ENCODE measurements at places on chromosomes 11 and 22.
A peak's percentile ranks its signal among the peaks of the same experiment; 100 is the strongest.

GRCh38 chr11:88059326-88059725, 115.9 kb downstream of the RAB38 start:
- H3K4me1 ChIP-seq = no peaks in the 10 kb centered on the region
- H3K27ac ChIP-seq = no peak overlapping the region
- H3K36me3 ChIP-seq = no peaks in the 10 kb centered on the region
- DNase-seq = no peak
- H3K27me3 ChIP-seq = peaks cover 4% of the 10 kb centered on the region
- H3K4me3 ChIP-seq = no peak overlapping the region

DNA sequence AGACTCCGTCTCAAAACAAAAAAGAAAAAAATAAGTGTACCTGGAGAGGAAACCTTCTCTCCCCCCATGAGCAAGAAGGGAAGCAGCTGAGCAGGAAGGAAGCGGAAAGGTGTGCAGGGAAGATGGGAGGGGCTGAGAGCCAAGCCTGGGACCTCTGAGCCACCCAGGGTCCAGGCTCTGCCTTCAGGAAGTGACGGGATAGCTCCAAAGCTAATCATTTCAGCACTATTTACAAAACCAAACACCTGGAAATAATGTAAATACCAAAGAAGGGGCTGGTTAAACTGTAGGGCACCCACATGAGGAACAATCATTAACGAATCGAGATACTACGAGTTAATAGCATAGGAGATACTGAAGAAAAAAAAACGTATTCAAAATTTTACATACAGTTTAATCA, 27.9 kb downstream of the ARRB1 start:
- H3K36me3 ChIP-seq = peaks cover 3% of the 10 kb centered on the region
- no peak for DNase-seq
- H3K4me3 ChIP-seq = no peak overlapping the region

DNA sequence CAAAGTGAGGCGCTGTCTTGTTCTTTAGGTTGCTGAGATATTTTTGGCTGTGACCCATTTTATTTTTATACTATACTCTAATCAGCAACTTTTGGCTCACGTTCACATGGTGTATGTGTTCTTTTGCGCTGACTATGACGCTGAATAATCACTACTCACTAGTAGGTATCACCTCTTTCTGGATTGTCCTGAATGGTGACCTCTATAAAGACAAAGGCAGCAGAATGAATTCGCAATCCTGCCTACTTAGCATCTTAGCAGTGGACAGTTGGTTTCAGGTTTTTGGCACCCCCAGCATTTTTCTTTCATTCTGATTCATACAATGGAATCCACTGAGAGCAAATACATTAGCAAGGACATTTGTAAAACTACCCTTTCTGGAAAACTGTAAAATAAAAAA, 351.3 kb downstream of the JRKL start:
- H3K27me3 ChIP-seq = no peaks in the 10 kb centered on the region
- H3K27ac ChIP-seq = no peak overlapping the region
- DNase-seq = no peak

DNA sequence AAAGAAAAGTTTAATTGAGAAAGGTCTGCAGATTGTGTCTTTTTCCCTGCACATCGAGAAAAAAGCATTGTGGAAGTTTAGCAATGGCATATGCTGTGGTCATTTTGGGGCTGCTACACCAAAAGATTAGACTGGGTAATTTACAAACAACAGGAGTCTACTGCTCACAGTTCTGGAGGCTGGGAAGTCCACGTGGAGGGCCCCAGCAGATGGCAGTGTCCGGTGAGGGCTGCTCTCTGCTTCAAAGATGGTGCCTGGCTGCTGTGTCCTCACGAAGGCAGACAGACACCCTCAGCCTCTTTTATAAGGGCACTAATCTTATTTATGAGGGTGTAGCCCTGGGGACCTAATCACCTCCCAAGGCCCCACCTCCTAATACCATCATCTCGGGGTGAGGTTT, 21.1 kb downstream of the PHF21B start:
- no peak for DNase-seq
- H3K4me1 ChIP-seq = no peaks in the 10 kb centered on the region
- H3K27ac ChIP-seq = no peak overlapping the region
- no peaks in the 10 kb centered on the region for H3K36me3 ChIP-seq
- H3K27me3 ChIP-seq = no peaks in the 10 kb centered on the region
- H3K4me3 ChIP-seq = no peak overlapping the region

GRCh38 chr11:80383655-80384054, 942.8 kb upstream of the TENM4 start:
- no peak overlapping the region for H3K4me3 ChIP-seq
- DNase-seq = no peak
- no peaks in the 10 kb centered on the region for H3K36me3 ChIP-seq
- H3K4me1 ChIP-seq = no peaks in the 10 kb centered on the region
- no peaks in the 10 kb centered on the region for H3K27me3 ChIP-seq

GRCh38 chr11:86118253-86118652, 49.4 kb upstream of the PICALM start:
- no peak overlapping the region for H3K4me3 ChIP-seq
- H3K27ac ChIP-seq = peak overlapping the region; percentile 32
- no peaks in the 10 kb centered on the region for H3K36me3 ChIP-seq
- H3K27me3 ChIP-seq = no peaks in the 10 kb centered on the region
- peaks cover 26% of the 10 kb centered on the region for H3K4me1 ChIP-seq

GRCh38 chr11:117232092-117232878, at the start of gene RNF214:
Gene RNF214, plus strand, starts transcription at chr11:117232671. Its CDS starts 1,602 bp downstream, at chr11:117234273.
- H3K4me3 ChIP-seq = peak within 1 kb of the TSS; percentile 98
- no peaks in the 10 kb centered on the region for H3K27me3 ChIP-seq
- peak within 1 kb of the TSS; percentile 100 for H3K27ac ChIP-seq
- H3K4me1 ChIP-seq = peaks cover 37% of the 10 kb centered on the region
- peak; percentile 77 for DNase-seq

DNA sequence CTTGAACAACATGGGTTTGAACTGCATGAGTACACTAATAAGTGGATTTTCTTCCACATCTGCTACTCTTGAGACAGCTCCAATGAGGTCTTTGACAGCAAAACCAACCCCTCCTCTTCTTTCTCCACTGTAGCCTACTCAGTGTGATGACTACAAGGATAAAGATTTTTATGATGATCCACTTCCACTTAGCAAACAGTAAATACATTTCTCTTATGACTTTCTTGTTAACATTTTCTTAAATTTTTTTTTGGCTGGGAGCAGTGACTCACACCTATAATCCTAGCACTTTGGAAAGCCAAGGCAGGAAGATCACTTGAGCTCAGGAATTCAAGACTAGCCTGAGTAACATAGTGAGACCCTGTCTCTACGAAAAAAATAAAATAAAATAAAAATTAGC, 9.9 kb upstream of the EIF4G2 start:
- H3K4me3 ChIP-seq = no peak overlapping the region
- DNase-seq = no peak
- H3K4me1 ChIP-seq = peaks cover 4% of the 10 kb centered on the region
- no peaks in the 10 kb centered on the region for H3K36me3 ChIP-seq

GRCh38 chr11:117830674-117831351, 6.3 kb upstream of the FXYD2 start:
- H3K4me1 ChIP-seq = peaks cover 17% of the 10 kb centered on the region
- peak overlapping the region; percentile 58 for H3K27ac ChIP-seq
- no peak overlapping the region for H3K4me3 ChIP-seq
- DNase-seq = no peak
- H3K27me3 ChIP-seq = no peaks in the 10 kb centered on the region

DNA sequence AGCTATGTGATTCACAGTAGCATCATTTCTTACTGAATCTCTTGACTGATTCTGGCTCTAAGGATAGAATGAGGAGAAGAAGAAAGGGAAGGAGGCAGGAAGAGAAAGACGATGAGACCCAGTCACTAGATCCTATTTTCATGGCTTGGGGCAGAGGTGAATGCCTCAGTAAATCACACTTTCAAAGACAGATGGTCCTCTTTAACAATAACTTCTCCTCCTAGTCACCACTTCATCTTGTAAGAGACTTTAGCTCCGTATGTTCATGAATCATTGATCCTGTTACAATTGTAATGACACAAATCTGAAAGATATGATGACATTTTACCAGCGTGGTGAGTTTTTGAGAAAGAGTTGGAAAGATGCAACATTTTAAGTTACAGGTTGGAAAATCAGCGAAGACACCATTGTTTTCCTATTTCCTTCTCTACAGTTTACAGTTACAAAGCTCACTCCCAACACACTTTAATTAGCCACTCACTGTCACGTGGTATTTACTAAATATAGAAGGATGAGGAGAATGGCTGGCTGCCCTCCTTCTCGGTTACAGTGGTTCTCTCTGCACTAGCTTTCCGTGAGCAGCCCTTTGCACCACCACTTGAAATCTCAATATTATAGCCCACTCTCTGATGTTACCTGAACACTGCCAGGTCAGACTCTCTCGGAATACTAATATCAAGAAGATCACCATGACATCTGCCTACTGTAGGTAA, 205.8 kb downstream of the CADM1 start:
- H3K27ac ChIP-seq = no peak overlapping the region
- no peak overlapping the region for H3K4me3 ChIP-seq
- no peaks in the 10 kb centered on the region for H3K4me1 ChIP-seq
- no peak for DNase-seq
- H3K27me3 ChIP-seq = peaks cover 17% of the 10 kb centered on the region

GRCh38 chr11:130773244-130773820, 142.9 kb downstream of the SNX19 start:
- no peaks in the 10 kb centered on the region for H3K4me1 ChIP-seq
- H3K36me3 ChIP-seq = no peaks in the 10 kb centered on the region
- H3K4me3 ChIP-seq = no peak overlapping the region
- no peak for DNase-seq
- no peaks in the 10 kb centered on the region for H3K27me3 ChIP-seq
- H3K27ac ChIP-seq = no peak overlapping the region

DNA sequence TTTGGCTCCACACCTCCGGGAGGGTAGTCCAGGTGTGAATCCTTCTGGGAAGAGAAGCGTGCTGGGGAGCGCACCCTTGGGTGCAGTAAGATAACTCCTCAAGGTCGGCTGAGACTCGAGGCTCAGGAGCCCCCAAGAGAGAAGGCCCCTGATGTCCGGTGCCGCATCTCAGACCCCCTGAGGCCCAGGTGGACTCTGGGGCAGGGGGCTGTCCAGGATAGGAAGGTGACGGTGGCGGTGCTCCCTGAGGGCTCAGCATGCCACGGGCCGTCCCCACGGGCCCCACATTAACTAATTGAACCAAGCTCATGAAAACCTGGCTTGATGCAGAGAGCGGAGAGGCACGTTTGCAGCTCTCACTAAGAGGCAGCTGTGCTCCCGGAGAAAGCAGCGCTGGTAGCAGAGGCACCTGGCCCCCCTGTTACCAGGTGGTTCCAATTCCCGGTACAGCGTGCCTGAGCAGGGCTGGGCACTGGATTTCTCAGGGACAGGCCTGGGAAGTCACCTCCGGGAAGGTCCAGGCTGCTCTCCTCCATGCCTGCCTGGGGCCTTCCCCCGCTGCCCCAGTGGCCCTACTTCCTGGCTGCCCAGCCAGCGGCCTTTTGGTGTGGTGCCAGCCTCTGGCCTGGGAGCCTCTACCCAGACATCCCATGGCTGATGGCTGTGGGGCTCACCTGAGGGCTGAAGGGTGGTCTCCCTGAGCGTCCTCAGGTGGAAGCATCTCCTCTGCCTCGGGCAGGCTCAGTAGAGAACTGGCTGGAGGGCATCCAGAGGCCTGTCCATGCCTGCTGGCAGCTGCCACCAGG, 1.1 kb downstream of the KCNQ1 start:
- no peak overlapping the region for H3K27ac ChIP-seq
- peak overlapping the region; percentile 88 for H3K4me3 ChIP-seq
- no peaks in the 10 kb centered on the region for H3K36me3 ChIP-seq
- H3K27me3 ChIP-seq = peaks cover 14% of the 10 kb centered on the region
- DNase-seq = no peak
